ENCODE measurements at places on chromosomes 11 and 22.

- no peak overlapping the region for H3K27ac ChIP-seq
- no peak overlapping the region for H3K4me3 ChIP-seq
- peaks cover 4% of the 10 kb centered on the region for H3K27me3 ChIP-seq
Observed at GRCh38 chr11:130771708-130772107, 144.6 kb downstream of the SNX19 start.

GRCh38 chr11:85052636-85053035 lies 574.5 kb downstream of the DLG2 start:
- H3K4me1 ChIP-seq: no peaks in the 10 kb centered on the region
- H3K27ac ChIP-seq: no peak overlapping the region
- H3K36me3 ChIP-seq: no peaks in the 10 kb centered on the region
- no peak for DNase-seq

DNA sequence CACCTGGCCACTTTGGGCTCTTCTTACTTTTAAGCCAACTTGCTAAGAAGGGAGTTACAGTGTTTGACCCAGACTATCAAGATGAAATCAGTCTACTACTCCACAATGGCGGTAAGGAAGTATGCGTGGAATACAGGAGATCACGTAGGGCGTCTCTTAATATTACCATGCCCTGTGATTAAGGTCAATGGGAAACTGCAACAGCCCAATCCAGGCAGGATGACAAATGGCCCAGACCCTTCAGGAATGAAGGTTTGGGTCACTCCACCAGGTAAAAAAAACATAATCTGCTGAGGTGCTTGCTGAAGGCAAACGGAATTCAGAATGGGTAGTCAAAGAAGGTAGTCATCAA lies 1.0 kb upstream of the YPEL4 start:
- H3K27ac ChIP-seq: peak overlapping the region; percentile 4
- H3K4me3 ChIP-seq: no peak overlapping the region
- peaks cover 3% of the 10 kb centered on the region for H3K27me3 ChIP-seq

DNA sequence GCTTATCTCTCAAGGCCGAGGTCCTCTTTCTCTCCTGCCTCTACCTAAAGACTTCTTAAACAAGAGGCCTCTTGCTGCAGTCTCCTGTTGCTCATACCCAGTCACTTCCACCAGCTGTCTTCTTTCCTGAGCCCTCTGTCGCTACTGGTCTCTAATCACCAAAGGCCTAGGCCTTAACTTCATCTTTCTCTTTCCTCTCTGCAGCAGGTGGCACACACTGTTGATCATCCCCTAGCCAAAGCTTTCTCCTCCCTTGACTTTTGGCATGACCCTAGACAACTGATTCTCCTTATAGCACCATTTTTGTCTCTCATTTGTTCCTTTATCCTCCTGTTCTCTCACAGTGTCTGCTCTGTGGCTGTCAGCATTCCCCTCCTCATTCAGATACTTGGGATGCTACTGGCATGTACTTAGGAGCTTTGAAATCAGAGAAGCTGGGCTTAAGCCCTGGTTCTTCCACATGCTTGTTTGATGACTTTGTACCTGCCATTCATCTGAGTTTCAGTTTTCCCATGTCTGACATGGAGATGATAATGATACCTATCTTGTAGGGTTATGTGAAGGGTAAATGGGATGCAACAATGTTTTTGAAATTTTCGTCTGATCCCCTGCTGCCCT lies 22.4 kb downstream of the ENDOD1 start:
- H3K36me3 ChIP-seq: no peaks in the 10 kb centered on the region
- DNase-seq: no peak
- no peak overlapping the region for H3K4me3 ChIP-seq
- H3K27me3 ChIP-seq: peaks cover 6% of the 10 kb centered on the region
- H3K27ac ChIP-seq: no peak overlapping the region

- no peak overlapping the region for H3K27ac ChIP-seq
- DNase-seq: no peak
- H3K36me3 ChIP-seq: no peaks in the 10 kb centered on the region
- no peaks in the 10 kb centered on the region for H3K4me1 ChIP-seq
- no peak overlapping the region for H3K4me3 ChIP-seq
- peaks cover 28% of the 10 kb centered on the region for H3K27me3 ChIP-seq
Observed at GRCh38 chr11:8321876-8322275, 58.2 kb upstream of the LMO1 start.

DNA sequence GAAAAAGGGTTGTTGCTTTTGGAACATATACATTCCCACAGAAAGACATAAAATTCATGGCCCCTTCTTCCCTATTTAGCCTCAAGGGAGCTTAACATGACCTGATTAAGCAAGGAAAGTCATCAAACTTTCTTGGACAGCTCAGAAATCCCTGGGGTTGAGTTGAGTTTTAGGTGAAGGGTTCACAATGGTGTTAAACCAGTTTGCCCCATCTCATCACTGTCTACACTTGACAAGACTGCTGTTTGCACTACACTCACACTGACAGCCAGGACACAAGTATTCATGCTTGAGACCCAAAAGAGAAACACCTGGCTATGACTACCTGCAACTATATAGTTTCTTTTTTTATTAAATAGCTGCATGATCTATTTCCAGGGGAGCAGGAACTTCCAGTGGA lies 209.8 kb upstream of the TMEM45B start:
- no peak for DNase-seq
- H3K27me3 ChIP-seq: no peaks in the 10 kb centered on the region
- H3K36me3 ChIP-seq: no peaks in the 10 kb centered on the region
- no peak overlapping the region for H3K4me3 ChIP-seq

DNA sequence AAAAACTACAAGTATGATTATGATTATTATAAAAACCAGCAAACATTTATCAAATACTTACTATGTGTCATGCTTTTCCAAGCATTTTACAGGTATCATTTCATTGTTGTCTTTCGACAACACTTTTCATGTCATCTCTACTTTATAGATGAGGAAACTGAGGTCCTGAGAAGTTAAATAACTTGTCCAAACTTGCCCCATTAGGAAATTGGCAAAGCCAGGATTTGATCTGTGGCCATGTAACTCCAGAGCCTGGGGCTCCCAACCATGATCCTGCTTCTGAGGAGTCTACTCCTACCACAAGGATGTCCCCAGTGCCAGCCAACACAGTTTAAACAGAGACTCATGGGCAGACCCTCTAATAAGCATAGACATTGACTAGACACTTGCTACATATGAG lies 15.2 kb downstream of the EHF start:
- no peak for DNase-seq
- no peaks in the 10 kb centered on the region for H3K27me3 ChIP-seq
- no peak overlapping the region for H3K27ac ChIP-seq
- H3K4me3 ChIP-seq: no peak overlapping the region
- H3K4me1 ChIP-seq: peaks cover 67% of the 10 kb centered on the region

- DNase-seq: no peak
- H3K27ac ChIP-seq: peak overlapping the region; percentile 67
- H3K36me3 ChIP-seq: peaks cover 7% of the 10 kb centered on the region
- H3K4me3 ChIP-seq: no peak overlapping the region
Observed at GRCh38 chr11:15967966-15968365, 388.4 kb downstream of the SOX6 start.

DNA sequence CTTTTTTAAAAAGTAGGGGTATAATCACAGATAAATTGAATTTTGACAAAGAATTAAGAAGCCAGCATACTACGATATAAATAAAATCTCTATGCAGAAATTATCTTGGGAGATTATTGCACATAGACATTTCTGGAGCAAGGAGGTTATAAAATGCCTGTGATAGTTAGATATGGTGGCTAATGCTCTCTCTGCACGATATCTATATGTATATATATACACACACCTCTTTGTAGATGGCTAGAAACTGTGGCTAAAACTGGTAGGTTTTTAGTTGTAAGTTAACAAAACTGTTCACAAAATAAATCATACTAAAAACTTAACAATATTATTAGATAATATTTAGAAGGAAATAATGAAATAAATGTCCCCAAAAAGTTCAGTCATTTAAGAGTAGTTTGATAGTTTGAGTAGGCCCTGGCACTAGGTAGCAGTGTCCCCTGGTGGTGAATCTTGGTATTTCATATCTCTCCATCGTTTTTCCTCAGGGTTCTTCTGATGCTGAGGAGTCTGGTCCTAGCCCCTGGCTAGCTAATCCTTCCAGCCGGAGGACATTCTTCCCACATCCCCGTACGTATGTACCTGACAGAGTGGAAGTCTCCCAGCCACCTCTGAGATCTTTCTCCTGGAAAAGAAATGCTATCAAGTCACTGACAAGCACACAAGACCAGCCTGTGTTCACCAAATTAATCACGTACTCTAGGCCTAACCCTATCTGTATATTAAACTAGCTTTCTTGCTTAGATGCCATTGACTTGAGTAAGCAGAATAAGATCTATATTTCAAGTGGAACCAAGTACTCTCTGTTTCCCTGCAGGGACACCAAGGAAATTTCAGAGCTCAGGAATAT lies 32.2 kb downstream of the ART5 start:
- H3K36me3 ChIP-seq: no peaks in the 10 kb centered on the region
- DNase-seq: no peak
- peaks cover 10% of the 10 kb centered on the region for H3K27me3 ChIP-seq
- no peak overlapping the region for H3K4me3 ChIP-seq
- H3K27ac ChIP-seq: no peak overlapping the region

DNA sequence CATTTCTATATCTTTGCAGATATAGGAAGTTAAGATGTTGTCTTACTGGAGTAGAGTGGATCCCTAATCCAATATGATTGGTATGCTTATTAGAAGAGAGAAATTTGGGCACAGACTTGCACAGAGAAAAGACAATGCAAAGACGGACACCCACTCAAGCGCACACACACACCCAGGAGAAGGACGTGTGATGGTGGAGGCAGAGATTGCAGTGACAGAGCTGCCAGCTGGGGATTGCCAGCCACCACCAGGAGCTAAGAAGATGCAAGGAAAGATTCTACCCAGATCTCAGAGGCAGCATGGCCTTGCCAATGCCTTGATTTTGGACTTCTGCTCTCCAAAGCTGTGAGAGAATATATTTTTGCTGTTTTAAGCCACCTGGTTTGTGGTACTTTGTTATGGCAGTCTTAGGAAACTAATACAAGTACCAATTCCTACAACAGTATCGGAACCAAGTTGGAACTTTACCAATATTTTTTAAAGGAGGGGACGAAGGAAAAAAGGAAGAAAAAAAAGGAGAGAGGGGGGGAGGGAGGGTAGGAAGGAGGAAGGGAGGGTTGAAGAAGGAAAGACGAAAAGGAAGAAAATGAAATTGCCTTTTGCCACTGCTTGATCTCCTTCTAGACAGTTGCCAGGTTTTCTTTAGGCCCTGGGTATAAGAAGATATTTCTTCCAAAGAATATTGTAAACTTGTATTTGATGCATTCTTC lies 334.0 kb downstream of the BUD13 start:
- DNase-seq: no peak
- H3K36me3 ChIP-seq: no peaks in the 10 kb centered on the region
- no peak overlapping the region for H3K4me3 ChIP-seq
- no peaks in the 10 kb centered on the region for H3K4me1 ChIP-seq
- H3K27ac ChIP-seq: no peak overlapping the region

GRCh38 chr11:742156-742546 lies 5.1 kb upstream of the TALDO1 start:
- peaks cover 7% of the 10 kb centered on the region for H3K4me1 ChIP-seq
- H3K36me3 ChIP-seq: no peaks in the 10 kb centered on the region
- no peak overlapping the region for H3K4me3 ChIP-seq
- peaks cover 9% of the 10 kb centered on the region for H3K27me3 ChIP-seq
- no peak for DNase-seq

GRCh38 chr11:110184456-110184855 lies 91.3 kb downstream of the ZC3H12C start:
- H3K4me3 ChIP-seq: no peak overlapping the region
- no peaks in the 10 kb centered on the region for H3K36me3 ChIP-seq
- H3K27ac ChIP-seq: no peak overlapping the region
- H3K4me1 ChIP-seq: peaks cover 13% of the 10 kb centered on the region
- H3K27me3 ChIP-seq: no peaks in the 10 kb centered on the region
- DNase-seq: no peak

GRCh38 chr22:48389916-48390315 lies 1437.8 kb downstream of the BRD1 start:
- H3K36me3 ChIP-seq: no peaks in the 10 kb centered on the region
- no peaks in the 10 kb centered on the region for H3K4me1 ChIP-seq
- H3K27me3 ChIP-seq: peaks cover 84% of the 10 kb centered on the region

GRCh38 chr11:70226183-70226582 lies 23.1 kb downstream of the FADD start:
- no peaks in the 10 kb centered on the region for H3K4me1 ChIP-seq
- DNase-seq: no peak
- H3K4me3 ChIP-seq: no peak overlapping the region
- H3K27ac ChIP-seq: no peak overlapping the region
- H3K27me3 ChIP-seq: peaks cover 10% of the 10 kb centered on the region
- H3K36me3 ChIP-seq: no peaks in the 10 kb centered on the region

DNA sequence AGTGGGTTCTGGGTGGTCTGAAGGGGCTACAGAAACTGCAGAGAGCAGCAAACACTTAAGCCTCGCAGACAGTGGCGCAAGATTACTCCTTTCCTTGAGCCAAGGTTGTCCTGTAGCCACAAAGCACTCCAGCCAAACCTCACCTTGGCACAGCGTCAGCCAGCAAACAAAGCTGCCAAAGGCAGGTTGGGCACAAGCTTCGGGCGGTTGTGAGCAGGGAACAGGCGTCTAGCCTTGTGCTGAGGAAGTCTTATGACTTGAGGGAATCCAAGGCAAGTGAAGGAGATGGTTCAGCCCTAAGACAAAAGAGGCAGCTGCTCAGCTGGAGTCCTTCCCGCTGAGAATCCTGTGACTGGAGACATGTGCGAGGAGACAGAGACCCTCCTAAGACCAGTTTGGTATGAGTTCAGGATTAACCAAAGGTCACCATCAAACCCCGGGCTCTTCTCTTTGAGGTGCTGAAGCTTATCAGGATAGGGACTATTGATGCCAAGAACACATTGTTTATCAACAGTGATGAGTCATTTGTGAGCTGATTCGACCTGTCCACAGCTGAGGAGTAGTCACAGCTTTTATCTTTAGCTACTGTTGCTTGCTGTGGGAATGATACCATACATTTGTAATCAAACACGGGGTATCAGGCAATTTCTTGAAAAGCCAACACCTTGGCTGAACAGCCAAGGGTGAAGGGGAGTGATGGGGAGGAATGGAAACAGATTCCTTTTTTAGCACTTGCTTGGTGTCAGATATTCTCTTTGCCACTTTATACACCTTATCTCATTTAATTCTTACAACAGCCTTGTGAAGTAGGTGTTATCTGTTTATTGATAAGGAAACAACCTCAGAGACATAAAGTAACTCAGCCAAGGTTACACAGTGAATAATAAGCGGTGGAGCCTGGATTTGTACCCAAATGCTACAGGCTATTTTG lies 4.6 kb downstream of the ADM start:
- H3K36me3 ChIP-seq: no peaks in the 10 kb centered on the region
- peaks cover 15% of the 10 kb centered on the region for H3K4me1 ChIP-seq
- no peak overlapping the region for H3K27ac ChIP-seq
- H3K4me3 ChIP-seq: no peak overlapping the region
- no peak for DNase-seq
- H3K27me3 ChIP-seq: peaks cover 58% of the 10 kb centered on the region

GRCh38 chr22:31829505-31829904 lies 75.7 kb downstream of the DEPDC5 start:
- no peak for DNase-seq
- no peaks in the 10 kb centered on the region for H3K27me3 ChIP-seq
- no peak overlapping the region for H3K4me3 ChIP-seq
- no peaks in the 10 kb centered on the region for H3K4me1 ChIP-seq
- H3K27ac ChIP-seq: no peak overlapping the region

GRCh38 chr22:28734393-28734792 lies 7.2 kb downstream of the CHEK2 start:
- H3K36me3 ChIP-seq: peaks cover 3% of the 10 kb centered on the region
- no peak overlapping the region for H3K27ac ChIP-seq
- no peaks in the 10 kb centered on the region for H3K27me3 ChIP-seq
- H3K4me3 ChIP-seq: no peak overlapping the region
- no peak for DNase-seq
